Suprapubic skin (tissue), 4 donors: ENCODE measurements at places on chromosomes 2 and 18. TPM values are rescaled to one million over a fixed set of nuclear protein-coding genes. Genes with fewer than 3 reads are reported as not detected.

GRCh38 chr2:211157211-211157610, 600.8 kb downstream of the CPS1 start:
- H3K27ac ChIP-seq = no peak overlapping the region
- no peaks in the 10 kb centered on the region for H3K4me1 ChIP-seq

- no peaks in the 10 kb centered on the region for H3K36me3 ChIP-seq
- H3K27me3 ChIP-seq = no peaks in the 10 kb centered on the region
- DNase-seq = no peak
- peaks cover 7% of the 10 kb centered on the region for H3K4me1 ChIP-seq
- H3K4me3 ChIP-seq = no peak overlapping the region
Measured at GRCh38 chr18:49630246-49630699, 68.4 kb downstream of the LIPG start.

DNA sequence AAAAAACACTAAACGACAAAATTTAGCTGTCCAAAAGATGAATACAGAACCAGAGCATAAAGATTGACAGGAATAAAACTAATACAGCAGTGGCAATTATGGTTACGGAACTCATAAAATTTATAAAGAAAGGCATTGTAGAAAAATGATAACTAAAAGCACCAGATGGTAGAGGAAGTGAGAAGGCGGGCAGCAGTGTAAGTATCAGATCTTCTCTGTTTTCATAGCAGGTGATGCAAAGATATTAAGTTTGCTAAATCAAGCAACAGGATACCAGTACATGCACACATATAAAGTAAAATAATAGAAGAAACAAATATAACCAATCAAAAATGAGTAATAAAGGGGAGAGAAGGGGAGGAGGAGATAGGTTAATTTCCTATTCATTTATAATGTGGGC, 103.9 kb upstream of the MEX3C start:
- DNase-seq = no peak
- no peak overlapping the region for H3K4me3 ChIP-seq
- no peak overlapping the region for H3K27ac ChIP-seq
- H3K36me3 ChIP-seq = no peaks in the 10 kb centered on the region

DNA sequence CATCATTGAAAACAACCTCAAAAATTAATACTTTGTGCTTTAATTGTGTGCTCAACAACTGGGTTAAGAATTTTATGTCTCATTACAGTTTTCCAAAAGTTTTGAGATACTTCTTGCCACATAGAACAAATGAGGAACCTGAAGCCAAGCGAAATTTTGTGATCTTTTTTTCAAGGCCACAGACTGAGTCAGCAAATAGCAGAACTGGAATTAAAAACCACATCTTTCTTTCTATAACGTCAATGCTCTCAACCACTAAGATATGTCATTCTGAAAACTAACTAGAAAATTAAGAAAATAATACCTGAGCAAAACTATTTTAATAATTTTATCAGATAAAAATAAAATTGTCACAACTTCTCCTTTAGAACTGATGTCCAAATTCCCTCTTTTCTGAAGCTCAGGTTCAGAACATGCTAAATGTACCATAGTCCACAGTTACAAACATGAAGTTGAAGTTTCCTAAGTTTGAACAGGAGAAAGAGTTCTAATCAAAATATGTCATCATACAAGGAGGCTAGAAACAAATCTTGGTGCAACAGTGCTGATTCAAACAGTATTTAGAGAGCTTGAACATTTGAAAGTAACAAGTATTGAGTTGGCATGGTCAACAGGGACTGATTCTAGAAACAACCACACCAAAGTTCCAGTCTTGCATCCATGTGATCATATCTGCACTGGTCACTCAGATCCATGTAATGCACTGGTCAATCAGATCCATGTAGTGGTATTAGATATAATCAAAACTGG, 27.6 kb upstream of the CALCRL start:
- no peak overlapping the region for H3K4me3 ChIP-seq
- H3K27ac ChIP-seq = no peak overlapping the region
- DNase-seq = no peak
- no peaks in the 10 kb centered on the region for H3K27me3 ChIP-seq
- H3K4me1 ChIP-seq = peaks cover 11% of the 10 kb centered on the region
- peaks cover 5% of the 10 kb centered on the region for H3K36me3 ChIP-seq

GRCh38 chr2:30457296-30457695, 10.2 kb downstream of the LCLAT1 start:
- no peak for DNase-seq
- no peak overlapping the region for H3K27ac ChIP-seq
- H3K36me3 ChIP-seq = no peaks in the 10 kb centered on the region
- H3K4me1 ChIP-seq = no peaks in the 10 kb centered on the region
- H3K27me3 ChIP-seq = no peaks in the 10 kb centered on the region
- H3K4me3 ChIP-seq = no peak overlapping the region

DNA sequence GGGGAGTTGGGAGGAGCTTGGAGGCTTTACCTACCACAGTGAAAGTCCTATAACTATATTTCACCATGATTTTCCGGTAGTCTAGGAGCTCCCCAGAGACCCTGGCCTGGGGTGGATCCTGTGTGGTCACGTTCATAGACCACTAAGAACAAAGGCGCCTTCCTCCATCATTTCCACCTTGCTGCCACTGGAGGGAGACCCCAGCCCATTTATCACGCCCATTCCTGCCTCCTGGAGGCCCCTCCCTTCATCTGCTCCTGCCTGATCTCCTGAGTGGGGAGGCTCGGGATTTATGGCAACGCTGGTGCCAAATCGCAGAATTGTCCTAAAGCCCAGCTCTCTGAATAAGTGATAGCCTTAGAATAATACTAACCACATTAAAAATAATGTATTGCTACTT, 507.6 kb upstream of the SPHKAP start:
- H3K36me3 ChIP-seq = no peaks in the 10 kb centered on the region
- DNase-seq = no peak
- H3K4me3 ChIP-seq = no peak overlapping the region
- H3K27me3 ChIP-seq = no peaks in the 10 kb centered on the region
- H3K4me1 ChIP-seq = no peaks in the 10 kb centered on the region
- no peak overlapping the region for H3K27ac ChIP-seq

PLGLB1 gene
- 20.7 TPM for total RNA-seq

DNA sequence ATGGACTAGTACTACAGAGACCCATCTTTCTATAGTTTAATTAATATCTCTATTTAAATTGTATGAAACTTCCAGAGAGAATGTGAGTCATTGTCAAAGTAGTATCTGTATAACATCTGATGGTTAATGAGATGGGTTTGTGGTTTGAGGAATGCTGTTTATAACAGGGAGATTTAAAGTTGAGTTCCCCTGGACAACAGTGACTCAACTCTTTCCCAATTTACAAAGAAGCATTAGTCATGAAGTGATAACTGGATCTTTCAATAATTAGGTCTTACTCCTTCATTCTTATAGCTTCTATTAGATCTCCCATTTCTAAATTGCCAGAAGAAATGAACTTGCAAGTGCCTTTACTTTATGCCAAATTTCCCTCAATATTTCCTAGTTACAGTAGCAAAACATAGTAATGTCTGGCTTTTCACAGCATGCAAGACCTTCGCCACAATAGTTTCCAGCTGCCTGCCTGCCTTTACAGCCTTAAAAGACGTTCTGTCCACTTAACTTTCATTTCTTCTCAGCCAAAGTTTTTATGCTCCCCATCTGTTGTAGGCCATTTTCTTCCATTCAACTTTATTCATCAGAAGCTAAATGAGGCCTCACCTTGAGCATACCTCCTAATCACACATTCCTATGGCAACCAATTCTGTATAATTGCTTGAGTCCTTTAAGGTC, 47.7 kb upstream of the WDR75 start:
- H3K4me1 ChIP-seq = peaks cover 6% of the 10 kb centered on the region
- H3K36me3 ChIP-seq = no peaks in the 10 kb centered on the region
- no peaks in the 10 kb centered on the region for H3K27me3 ChIP-seq
- peak overlapping the region; percentile 23 for H3K27ac ChIP-seq

GRCh38 chr2:194100201-194100600, 1556.8 kb upstream of the SLC39A10 start:
- no peaks in the 10 kb centered on the region for H3K27me3 ChIP-seq
- no peak overlapping the region for H3K4me3 ChIP-seq
- H3K4me1 ChIP-seq = no peaks in the 10 kb centered on the region
- H3K36me3 ChIP-seq = no peaks in the 10 kb centered on the region
- no peak for DNase-seq
- H3K27ac ChIP-seq = no peak overlapping the region

SH2D6 gene
- total RNA-seq = not detected

DNA sequence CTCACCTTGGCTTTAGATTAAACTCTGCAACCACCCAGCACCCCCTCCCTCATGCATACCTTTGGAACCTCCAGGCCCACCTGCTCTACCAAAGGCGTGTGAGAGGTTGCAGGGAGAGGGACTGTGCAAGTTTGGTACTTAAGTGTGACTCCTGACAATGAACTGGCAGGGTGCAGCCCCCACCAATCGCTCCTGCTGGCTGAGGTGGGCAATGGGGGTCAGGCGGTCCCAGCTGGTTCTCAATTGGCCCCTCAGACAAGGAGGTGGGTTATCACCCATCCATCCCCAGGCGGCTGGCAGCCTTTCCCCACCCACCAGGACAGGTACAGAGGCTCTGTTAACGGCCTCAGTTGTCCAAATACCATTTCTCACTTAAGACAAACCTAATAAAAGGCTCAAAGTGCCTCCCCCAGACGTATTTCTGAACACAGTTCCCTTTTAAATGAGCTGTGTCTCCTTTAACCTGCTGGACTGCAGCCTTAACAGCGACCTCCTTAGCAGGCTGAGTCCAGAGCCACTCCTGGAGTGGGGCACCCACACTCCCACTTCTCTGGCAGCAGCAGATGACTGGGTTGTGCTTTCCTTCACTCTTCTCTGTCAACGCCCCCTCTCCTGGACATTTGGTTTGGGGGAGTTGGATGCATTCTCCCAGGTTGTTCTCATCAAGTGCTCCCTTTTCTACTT, 169.2 kb upstream of the SMAD2 start:
- DNase-seq = no peak
- no peaks in the 10 kb centered on the region for H3K36me3 ChIP-seq

DNA sequence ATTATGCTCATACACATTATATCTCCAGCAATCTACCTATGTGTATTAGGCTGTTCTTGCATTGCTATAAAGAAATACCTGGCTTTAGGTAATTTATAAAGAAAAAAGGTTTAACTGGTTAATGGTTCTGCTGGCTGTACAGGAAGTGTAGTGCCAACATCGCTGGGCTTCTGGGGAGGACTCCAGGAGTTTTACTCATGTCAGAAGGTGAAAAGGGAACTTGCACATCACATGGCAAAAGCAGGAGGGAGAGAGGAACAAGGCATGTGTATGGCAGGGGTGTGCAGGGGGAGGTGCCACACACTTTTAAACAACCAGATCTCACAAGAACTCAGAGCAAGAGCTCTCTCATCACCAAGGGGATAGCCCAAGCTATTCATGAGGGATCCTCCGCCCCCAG, 715.4 kb upstream of the ZEB2 start:
- no peaks in the 10 kb centered on the region for H3K36me3 ChIP-seq
- DNase-seq = no peak
- no peaks in the 10 kb centered on the region for H3K4me1 ChIP-seq
- H3K27me3 ChIP-seq = no peaks in the 10 kb centered on the region
- H3K27ac ChIP-seq = no peak overlapping the region

- H3K27ac ChIP-seq = no peak overlapping the region
- no peaks in the 10 kb centered on the region for H3K36me3 ChIP-seq
- H3K27me3 ChIP-seq = no peaks in the 10 kb centered on the region
- H3K4me3 ChIP-seq = no peak overlapping the region
- DNase-seq = no peak
Measured at GRCh38 chr2:103208916-103209315, 447.1 kb downstream of the TMEM182 start.

DNA sequence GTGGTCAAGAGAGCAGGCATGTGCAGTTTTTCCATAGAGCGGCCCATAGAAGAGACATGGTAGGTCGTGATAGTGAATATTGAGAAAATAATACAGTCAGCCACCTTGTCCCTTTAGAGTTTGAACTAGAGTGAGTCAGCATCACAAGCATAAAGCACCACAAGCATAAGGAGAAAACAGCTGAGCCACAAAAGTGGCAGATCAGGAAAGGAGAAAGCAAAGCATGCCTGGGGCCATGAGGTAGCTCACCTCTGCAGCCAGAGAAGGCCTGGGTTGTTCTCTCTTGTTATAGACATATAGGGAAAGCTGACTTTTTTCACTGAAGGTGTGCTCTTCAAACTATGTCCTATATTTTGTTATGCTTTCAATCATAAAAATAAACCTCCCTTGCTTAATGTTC, 879.0 kb downstream of the DSC3 start:
- DNase-seq = no peak
- H3K27ac ChIP-seq = no peak overlapping the region
- H3K4me3 ChIP-seq = no peak overlapping the region

- H3K4me3 ChIP-seq = no peak overlapping the region
- DNase-seq = no peak
- H3K36me3 ChIP-seq = no peaks in the 10 kb centered on the region
- no peak overlapping the region for H3K27ac ChIP-seq
- peaks cover 13% of the 10 kb centered on the region for H3K4me1 ChIP-seq
Measured at GRCh38 chr2:99728166-99728565, 238.3 kb upstream of the REV1 start.

DNA sequence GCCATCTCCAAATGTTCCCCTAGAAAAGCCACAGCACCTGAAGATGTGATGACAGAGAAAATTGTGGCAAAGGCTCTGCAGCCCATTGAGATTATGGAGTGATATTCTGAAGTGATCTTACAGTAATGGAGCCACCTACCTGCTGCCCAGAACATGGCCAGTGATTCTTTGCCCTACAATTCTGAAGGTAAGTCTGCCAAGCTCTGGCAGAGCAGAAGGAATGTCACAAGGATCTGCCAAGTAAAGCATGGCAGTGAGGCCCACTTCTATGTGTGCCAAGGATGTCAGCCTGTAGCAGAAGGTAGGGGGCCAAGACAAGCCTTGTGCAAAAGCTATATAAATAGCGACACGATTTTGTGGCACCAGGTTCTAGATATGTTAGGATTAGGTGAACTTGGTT, 155.1 kb downstream of the RND3 start:
- no peak overlapping the region for H3K27ac ChIP-seq
- no peaks in the 10 kb centered on the region for H3K4me1 ChIP-seq
- H3K4me3 ChIP-seq = no peak overlapping the region
- no peaks in the 10 kb centered on the region for H3K27me3 ChIP-seq
- no peak for DNase-seq
- no peaks in the 10 kb centered on the region for H3K36me3 ChIP-seq

GRCh38 chr2:55957142-55957541, 33.6 kb upstream of the EFEMP1 start:
- no peaks in the 10 kb centered on the region for H3K36me3 ChIP-seq
- no peak for DNase-seq
- H3K4me3 ChIP-seq = no peak overlapping the region
- peaks cover 13% of the 10 kb centered on the region for H3K4me1 ChIP-seq
- no peaks in the 10 kb centered on the region for H3K27me3 ChIP-seq

DNA sequence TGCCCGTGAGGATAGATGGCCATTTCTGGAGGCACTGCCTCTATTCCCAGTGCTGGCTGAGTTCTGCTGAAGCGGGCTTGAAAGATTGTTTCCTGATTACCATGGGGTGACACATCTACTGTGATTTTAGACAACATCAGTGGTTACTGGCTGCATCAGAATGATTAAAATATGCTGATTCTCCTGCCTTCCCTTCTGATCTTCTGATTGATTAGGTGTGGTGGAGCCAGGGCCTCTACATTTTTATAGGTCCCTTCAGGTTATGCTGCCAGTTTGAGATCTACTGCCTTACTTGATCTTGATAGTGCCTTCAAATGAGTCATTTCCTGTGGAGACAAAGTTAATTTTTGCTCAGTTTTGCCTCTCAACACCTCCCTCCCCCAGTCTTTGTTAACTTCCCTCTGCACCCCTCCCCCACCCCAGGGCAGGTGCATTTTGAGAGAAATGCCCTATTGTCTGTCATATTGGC, 31.6 kb upstream of the SNORC start:
- H3K27me3 ChIP-seq = no peaks in the 10 kb centered on the region
- no peak overlapping the region for H3K27ac ChIP-seq
- no peak for DNase-seq
- H3K36me3 ChIP-seq = peaks cover 71% of the 10 kb centered on the region

GRCh38 chr2:232322560-232323327, 55.8 kb upstream of the ALPP start:
- no peaks in the 10 kb centered on the region for H3K27me3 ChIP-seq
- H3K4me1 ChIP-seq = peaks cover 36% of the 10 kb centered on the region
- H3K4me3 ChIP-seq = no peak overlapping the region
- no peak overlapping the region for H3K27ac ChIP-seq
